ENCODE measurements at places on chromosomes 7 and 10.
A peak's percentile ranks its signal among the peaks of the same experiment; 100 is the strongest.

DNA sequence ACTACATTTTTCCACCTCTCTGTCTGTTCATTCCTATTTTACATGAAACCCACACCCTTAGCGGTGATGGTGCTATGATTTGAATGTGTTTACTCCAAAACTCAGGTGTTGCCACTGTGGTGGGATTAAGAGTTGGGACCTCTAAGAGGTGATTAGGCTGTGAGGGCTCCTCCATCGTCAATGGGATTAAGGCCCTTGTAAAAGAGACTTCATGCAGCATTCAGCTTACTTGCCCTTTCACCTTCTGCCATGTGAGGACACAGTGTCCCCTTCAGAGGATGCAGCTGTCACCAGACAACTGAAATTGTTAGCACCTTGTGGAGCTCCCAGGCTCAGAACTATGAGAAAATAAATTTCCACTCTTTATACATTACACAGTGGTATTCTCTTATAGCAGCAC lies 182.2 kb downstream of the NOC3L start:
- no peak overlapping the region for H3K4me3 ChIP-seq
- DNase-seq, result no peak
- no peak overlapping the region for H3K27ac ChIP-seq
- no peaks in the 10 kb centered on the region for H3K27me3 ChIP-seq
- H3K36me3 ChIP-seq, result no peaks in the 10 kb centered on the region
- no peaks in the 10 kb centered on the region for H3K4me1 ChIP-seq

- no peaks in the 10 kb centered on the region for H3K36me3 ChIP-seq
- no peaks in the 10 kb centered on the region for H3K4me1 ChIP-seq
- H3K27me3 ChIP-seq, result no peaks in the 10 kb centered on the region
- H3K4me3 ChIP-seq, result no peak overlapping the region
- no peak for DNase-seq
- H3K27ac ChIP-seq, result no peak overlapping the region
Observed at GRCh38 chr7:18400726-18401125, 94.8 kb upstream of the HDAC9 start.

DNA sequence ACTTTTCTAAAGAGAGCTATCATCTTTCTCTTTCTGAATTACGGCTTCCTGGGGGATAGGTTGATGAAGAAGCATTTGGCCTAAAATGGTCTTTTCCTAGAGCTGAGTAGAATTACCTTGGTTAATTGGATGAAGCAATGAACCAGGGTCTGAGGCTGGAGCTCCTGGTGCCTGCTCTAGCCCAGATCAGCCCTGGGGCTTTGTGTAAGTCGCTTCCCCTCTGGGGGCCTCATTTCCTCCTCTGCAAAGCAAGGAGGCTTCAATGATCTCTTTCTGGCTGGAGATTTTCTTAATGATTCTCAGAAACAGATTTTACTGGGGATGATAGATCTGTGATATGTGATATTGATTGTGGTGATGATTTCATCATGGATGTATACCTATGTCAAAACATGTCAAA lies 3.5 kb upstream of the CPA2 start:
- H3K4me1 ChIP-seq, result no peaks in the 10 kb centered on the region
- H3K4me3 ChIP-seq, result no peak overlapping the region
- DNase-seq, result no peak
- H3K27ac ChIP-seq, result no peak overlapping the region
- H3K27me3 ChIP-seq, result no peaks in the 10 kb centered on the region

- no peak overlapping the region for H3K27ac ChIP-seq
- H3K4me3 ChIP-seq, result no peak overlapping the region
- H3K36me3 ChIP-seq, result no peaks in the 10 kb centered on the region
- peak; percentile 41 for DNase-seq
Observed at GRCh38 chr7:42624471-42624870, 287.4 kb downstream of the C7orf25 start.

DNA sequence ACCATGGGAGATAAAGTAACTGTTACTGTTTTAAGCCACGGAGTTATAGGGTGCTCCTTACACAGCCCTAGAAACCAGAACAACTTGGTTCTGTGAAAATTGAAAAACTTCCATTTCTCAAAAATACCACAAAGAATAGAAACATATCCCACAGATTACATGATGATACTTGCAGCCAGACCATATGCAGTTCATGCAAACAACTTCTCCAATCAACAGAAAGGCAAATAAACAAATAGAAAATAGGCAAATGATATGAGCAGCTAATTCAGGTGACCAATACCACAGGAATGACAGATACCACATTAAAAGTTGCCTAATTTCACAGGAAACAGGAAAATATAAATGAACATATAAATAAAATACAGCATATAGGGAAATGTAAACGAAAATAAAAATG lies 297.5 kb downstream of the HTR7 start:
- H3K27me3 ChIP-seq, result no peaks in the 10 kb centered on the region
- DNase-seq, result no peak
- H3K27ac ChIP-seq, result no peak overlapping the region
- no peaks in the 10 kb centered on the region for H3K4me1 ChIP-seq
- H3K4me3 ChIP-seq, result no peak overlapping the region

GRCh38 chr7:46786221-46786954 lies 795.5 kb downstream of the TNS3 start:
- no peak overlapping the region for H3K27ac ChIP-seq
- no peak for DNase-seq
- H3K4me1 ChIP-seq, result no peaks in the 10 kb centered on the region
- no peaks in the 10 kb centered on the region for H3K27me3 ChIP-seq
- H3K4me3 ChIP-seq, result no peak overlapping the region
- no peaks in the 10 kb centered on the region for H3K36me3 ChIP-seq

DNA sequence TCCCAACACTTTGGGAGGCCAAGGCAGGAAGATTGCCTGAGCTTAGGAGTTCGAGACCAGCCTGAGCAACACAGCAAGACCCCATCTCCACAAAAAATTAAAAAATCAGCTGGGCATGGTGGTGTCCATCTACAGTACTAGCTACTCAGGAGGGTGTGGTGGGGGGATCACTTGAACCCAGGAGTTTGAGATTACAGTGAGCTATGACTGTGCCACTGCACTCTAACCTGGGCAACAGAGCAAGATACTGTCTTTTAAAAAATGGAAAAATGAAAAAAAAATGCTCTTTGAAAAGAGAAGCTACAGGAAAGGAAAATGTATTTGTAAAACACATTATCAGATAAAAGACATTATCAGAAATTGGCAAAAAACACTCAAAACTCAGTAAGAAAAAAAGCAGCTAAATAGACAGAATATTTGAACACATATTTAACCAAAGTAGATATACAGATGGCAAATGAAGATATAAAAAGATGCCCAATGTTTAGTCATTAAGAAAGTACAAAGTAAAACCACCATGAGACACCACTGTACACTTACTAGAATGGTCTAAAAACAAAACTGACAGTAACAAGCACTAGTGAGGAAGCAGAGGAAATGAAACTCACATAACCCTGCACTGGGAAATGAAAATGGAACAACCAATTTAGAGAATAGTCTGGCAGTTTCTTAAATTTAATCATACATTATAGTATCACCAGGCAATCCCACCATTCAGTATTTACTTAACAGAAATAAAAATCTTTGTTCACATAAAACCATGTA lies 40.5 kb downstream of the NRBF2 start:
- H3K27ac ChIP-seq, result no peak overlapping the region
- peaks cover 6% of the 10 kb centered on the region for H3K36me3 ChIP-seq
- no peaks in the 10 kb centered on the region for H3K27me3 ChIP-seq

DNA sequence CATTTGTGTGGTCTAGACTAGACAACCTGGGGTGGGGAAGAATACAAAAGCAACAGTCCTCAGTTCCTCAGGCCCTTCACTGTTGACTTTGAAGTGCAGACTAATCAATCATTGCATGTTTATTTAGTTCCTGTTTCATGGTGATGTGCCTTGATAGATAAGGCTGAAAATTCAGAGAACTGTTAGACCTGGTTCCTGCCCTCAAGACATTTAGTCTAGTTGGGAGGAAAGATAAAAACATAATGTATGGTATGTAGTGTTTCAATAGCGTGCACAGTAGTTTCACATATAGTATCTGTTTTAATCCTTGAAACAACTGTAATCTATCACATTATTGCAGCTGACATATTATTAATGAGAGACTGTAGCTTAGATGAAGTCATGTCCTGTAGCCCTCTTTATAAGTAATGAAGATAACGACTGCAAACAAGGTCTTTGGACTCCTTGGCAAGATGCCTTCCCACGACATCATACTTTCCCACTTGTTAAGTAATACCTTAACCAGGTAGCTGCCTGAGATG lies 124.0 kb downstream of the CELF2 start:
- no peaks in the 10 kb centered on the region for H3K36me3 ChIP-seq
- no peak for DNase-seq
- H3K4me1 ChIP-seq, result no peaks in the 10 kb centered on the region
- H3K27ac ChIP-seq, result no peak overlapping the region
- H3K27me3 ChIP-seq, result no peaks in the 10 kb centered on the region
- H3K4me3 ChIP-seq, result no peak overlapping the region

DNA sequence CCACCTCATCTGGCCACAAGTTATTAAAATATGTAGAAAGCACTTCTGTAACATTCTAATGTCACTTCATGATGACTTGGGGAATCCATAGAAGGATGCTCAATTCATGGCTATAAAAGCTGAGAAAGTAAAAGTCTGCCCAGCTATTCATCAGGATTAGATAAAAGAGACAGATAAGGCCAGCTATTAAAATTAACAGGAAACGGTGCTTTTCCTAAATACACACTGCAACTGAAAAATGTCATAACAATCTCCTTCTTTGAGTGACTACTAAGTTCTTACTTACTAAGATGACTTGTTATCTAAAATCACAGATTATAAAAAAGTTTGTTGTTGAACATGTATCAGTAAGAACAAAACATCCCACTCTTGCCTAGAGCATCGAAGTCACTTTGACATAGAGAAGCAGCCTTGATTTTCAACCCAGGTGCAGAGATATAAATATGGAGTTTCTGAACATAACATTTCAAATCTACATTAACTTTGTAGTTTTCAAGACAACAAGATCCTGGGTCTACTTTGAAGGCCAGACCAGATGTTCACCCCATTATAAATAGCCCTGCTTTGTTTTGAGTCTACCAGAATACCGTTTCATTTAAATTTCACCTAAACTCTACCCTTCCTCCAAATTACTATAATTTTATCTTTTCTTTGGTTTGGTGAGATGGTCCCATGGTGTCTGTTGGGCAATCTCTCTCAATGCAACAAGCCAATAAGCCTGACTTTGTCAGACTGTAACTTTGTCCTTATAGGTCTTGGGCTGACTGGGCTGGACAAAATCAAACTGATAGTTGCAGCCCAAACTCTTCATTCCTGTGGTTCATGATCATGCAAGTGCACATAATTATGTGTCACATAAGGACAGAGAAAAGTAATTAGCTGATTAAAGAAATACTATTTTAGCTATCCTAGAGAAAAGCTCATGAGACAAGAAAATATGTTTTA lies 24.0 kb downstream of the HYCC1 start:
- no peak for DNase-seq
- no peak overlapping the region for H3K4me3 ChIP-seq
- no peaks in the 10 kb centered on the region for H3K27me3 ChIP-seq
- no peaks in the 10 kb centered on the region for H3K4me1 ChIP-seq

DNA sequence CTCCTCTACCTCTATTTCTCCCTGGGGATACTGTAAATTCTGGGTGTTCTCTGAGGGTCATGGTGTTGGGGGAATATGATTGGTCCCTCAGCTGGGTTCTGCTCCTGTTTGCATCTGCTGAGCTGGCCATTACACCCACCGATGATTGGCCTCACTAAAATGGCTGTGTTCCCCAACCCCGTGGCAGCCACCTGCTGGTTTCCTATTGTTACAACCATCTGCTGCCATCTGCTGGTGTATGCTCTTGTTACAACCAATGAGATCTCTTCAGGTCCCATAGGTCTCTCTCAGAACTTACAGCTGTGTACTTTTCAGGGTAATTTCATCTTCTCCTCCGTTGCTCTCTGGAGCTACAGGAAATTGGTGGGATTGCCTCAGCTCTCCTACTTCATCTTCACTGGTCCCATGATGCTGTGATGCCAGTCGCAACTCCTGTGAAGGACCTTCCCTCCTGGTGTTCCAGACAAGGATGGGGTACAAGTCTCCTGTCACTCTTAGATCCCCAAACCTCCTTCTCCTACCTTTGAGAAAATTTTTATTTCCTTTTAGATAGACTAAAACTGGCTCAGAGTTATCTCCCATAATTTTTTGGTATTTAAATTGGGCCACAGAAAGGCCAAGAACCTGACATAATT lies 303.5 kb upstream of the SMIM30 start:
- no peak overlapping the region for H3K4me3 ChIP-seq
- no peak overlapping the region for H3K27ac ChIP-seq
- no peaks in the 10 kb centered on the region for H3K4me1 ChIP-seq
- peak; percentile 79 for DNase-seq
- no peaks in the 10 kb centered on the region for H3K27me3 ChIP-seq

- H3K27ac ChIP-seq, result no peak overlapping the region
- no peak overlapping the region for H3K4me3 ChIP-seq
Observed at GRCh38 chr7:135970682-135971365, 6.3 kb downstream of the MTPN start.

DNA sequence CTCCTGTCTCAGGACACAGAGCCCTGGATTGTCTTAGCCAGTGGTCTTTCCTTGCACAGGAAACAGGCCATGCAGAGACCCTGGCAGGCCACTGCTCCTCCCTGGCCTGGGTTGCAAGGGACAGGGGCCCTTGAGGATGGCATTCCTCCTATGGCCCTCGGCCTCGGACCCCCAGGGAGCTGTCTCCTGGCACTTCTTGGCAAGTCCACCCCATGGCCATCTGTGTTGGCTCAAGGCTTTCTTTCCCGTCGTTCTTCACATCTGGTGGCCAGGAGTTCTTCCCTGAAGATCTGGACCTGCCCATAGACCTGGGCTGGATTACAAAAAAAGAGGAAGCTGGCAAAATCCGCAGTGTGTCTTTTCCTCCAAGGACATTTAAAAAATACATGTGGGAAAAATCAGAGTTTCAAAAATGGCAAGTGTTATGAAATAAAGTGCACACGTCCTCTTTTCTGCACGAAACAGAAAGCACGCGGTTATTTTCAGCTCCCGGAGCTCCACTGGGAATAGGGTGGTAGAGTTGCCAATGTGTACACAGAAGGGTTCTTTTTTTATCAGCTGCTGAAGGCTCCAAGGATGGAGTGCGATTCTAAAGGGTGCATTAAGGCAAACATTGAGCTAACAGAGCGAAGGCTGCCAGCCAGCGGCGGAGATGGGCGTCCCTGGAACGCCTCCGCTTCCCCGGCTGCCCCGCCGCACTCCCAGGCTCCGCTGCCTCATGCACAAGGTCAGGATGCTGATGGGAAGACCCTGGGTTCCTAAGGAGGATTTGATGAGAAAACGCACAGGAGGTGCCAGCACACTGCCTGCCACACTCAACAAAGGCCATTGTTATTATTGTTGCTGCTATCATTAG lies 62.8 kb upstream of the FAM20C start:
- H3K4me3 ChIP-seq, result no peak overlapping the region
- no peak for DNase-seq
- H3K27me3 ChIP-seq, result no peaks in the 10 kb centered on the region
- H3K4me1 ChIP-seq, result no peaks in the 10 kb centered on the region

GRCh38 chr7:74439541-74439940 lies 14.2 kb upstream of the GTF2IRD1 start:
- no peaks in the 10 kb centered on the region for H3K36me3 ChIP-seq
- no peaks in the 10 kb centered on the region for H3K27me3 ChIP-seq
- no peaks in the 10 kb centered on the region for H3K4me1 ChIP-seq
- no peak overlapping the region for H3K27ac ChIP-seq
- no peak overlapping the region for H3K4me3 ChIP-seq
- DNase-seq, result no peak

Measured in trophoblast cell (in vitro differentiated cells and primary cell).